Subcutaneous preadipocyte (primary cell): ENCODE measurements at places on chromosomes 7 and 10. TPM values are rescaled to one million over a fixed set of nuclear protein-coding genes. Genes with fewer than 3 reads are reported as not detected.

SLC26A4 gene
- 0.37 and 0.39 TPM in 2 replicates for total RNA-seq

CLDN4 gene
- total RNA-seq = 2.6 and 4.7 TPM in 2 replicates

TAS2R41 gene
- not detected in 2 replicates for total RNA-seq

CPXM2 gene
- total RNA-seq = under 0.01 and 0.39 TPM in 2 replicates

ATP5F1C gene
- total RNA-seq = 234 and 251 TPM in 2 replicates

UTF1 gene
- total RNA-seq = not detected in 2 replicates

RARRES2 gene
- total RNA-seq = not detected in 2 replicates

SLC16A9 gene
- total RNA-seq = 0.37 and 0.59 TPM in 2 replicates

SYT15B gene
- total RNA-seq = not detected in 2 replicates

TCAF2 gene
- 3.7 and 5.9 TPM in 2 replicates for total RNA-seq

DYNC1I1 gene
- 0.73 and 1.6 TPM in 2 replicates for total RNA-seq

NUTM2B gene
- total RNA-seq = 0.20 and 0.73 TPM in 2 replicates

CUZD1 gene
- total RNA-seq = 0.59 and 0.73 TPM in 2 replicates

MYOF gene
- 180 and 193 TPM in 2 replicates for total RNA-seq

KCP gene
- under 0.01 and 0.20 TPM in 2 replicates for total RNA-seq

INTS1 gene
- 65.8 and 76.6 TPM in 2 replicates for total RNA-seq

ATRNL1 gene
- total RNA-seq = 0.37 TPM in 1 of 2 replicates, not detected in the other

PON3 gene
- 0.37 and 0.59 TPM in 2 replicates for total RNA-seq

XRCC2 gene
- total RNA-seq = 3.7 and 9.2 TPM in 2 replicates

AKR1C4 gene
- total RNA-seq = not detected in 2 replicates

PPP2R2D gene
- 22.4 and 25.6 TPM in 2 replicates for total RNA-seq

ADARB2 gene
- total RNA-seq = not detected in 2 replicates

FKBP6 gene
- not detected in 2 replicates for total RNA-seq

TEX36 gene
- not detected in 2 replicates for total RNA-seq

GOLGA7B gene
- total RNA-seq = under 0.01 TPM in 2 replicates

H2BK1 gene
- total RNA-seq = not detected in 2 replicates

ERLIN1 gene
- total RNA-seq = 33.8 and 53.8 TPM in 2 replicates

ZNF503 gene
- 13.5 and 17.3 TPM in 2 replicates for total RNA-seq

MNX1 gene
- total RNA-seq = not detected in 2 replicates

TMEM72 gene
- total RNA-seq = not detected in 2 replicates

ELMO1 gene
- 1.4 and 1.8 TPM in 2 replicates for total RNA-seq

NEUROG3 gene
- total RNA-seq = not detected in 2 replicates

CLIP2 gene
- total RNA-seq = 42.6 and 52.8 TPM in 2 replicates

ADCY1 gene
- 1.1 and 2.7 TPM in 2 replicates for total RNA-seq

INMT gene
- 4.5 and 7.0 TPM in 2 replicates for total RNA-seq

ZNF365 gene
- total RNA-seq = 0.59 TPM in 1 of 2 replicates, not detected in the other

TRA2A gene
- total RNA-seq = 27.2 and 34.6 TPM in 2 replicates

FRAT2 gene
- total RNA-seq = 6.5 and 6.6 TPM in 2 replicates

PDE1C gene
- total RNA-seq = 0.39 and 0.73 TPM in 2 replicates

OPN1SW gene
- not detected in 2 replicates for total RNA-seq

ASB13 gene
- total RNA-seq = 10.8 and 12.1 TPM in 2 replicates

CRPPA gene
- 1.1 and 1.2 TPM in 2 replicates for total RNA-seq

MSS51 gene
- total RNA-seq = 1.5 and 2.5 TPM in 2 replicates

INPP5F gene
- total RNA-seq = 9.6 and 13.5 TPM in 2 replicates

NEUROD6 gene
- not detected in 2 replicates for total RNA-seq

KCNMA1 gene
- 21.3 and 51.2 TPM in 2 replicates for total RNA-seq

MCMBP gene
- 51.8 and 78.4 TPM in 2 replicates for total RNA-seq

CABCOCO1 gene
- 0.20 and 0.37 TPM in 2 replicates for total RNA-seq

NANOS1 gene
- 0.73 and 1.2 TPM in 2 replicates for total RNA-seq

C7orf33 gene
- total RNA-seq = not detected in 2 replicates

HTRA1 gene
- total RNA-seq = 168 and 310 TPM in 2 replicates
